Lower leg skin (tissue), 4 donors: ENCODE measurements at places on chromosomes 5 and 9.

DNA sequence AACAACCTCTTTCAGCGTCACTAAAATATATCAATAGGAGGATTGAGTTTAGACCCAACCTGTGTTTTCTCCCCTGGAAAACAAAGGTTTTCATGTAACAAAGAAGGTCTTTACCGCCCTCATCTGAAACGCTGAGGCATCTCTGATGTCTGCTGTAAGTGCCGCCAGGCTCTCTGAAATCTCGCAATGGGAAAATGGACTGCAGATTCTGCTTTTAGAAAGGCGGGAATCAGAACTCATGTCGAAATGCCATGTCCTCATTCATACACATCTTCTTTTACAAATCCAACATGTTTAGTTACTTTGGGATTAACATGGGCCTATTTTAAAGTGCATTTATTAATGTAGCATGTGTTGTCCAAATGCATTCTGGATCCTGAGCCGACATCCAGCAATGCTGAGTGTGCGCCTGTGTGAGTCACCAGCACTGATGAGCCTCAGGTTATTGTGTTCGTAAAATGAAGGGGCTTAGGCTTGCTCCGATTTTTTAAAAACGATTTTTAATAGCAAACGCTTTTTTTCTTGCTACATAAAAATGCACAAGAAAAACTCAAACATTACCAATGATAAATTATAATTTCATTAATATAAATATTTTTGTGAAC, 51.9 kb upstream of the PLEKHG4B start:
- no peak for DNase-seq

GRCh38 chr9:35667939-35668338, 2.9 kb upstream of the ARHGEF39 start:
- no peak for DNase-seq

DNA sequence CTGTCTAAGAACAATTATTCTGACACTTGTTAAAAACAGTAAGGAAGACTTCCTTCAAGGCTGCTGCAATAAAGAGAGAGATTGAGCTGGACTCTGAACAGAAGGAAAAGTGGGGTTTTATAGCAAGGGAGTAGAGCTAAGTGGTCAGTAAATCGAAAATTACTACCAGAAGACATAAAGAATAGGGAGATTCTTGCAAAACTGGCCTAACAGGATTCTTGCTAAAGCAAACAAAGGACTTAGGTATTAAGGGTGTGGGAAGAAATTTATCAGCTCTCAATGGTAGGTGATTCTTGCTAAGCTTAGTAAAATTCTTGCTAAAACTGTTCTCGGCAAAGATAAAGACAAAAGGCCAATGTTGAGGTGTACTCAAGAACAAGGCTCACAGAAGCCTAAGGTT, 300.5 kb downstream of the SLCO4C1 start:
- DNase-seq = no peak

DNA sequence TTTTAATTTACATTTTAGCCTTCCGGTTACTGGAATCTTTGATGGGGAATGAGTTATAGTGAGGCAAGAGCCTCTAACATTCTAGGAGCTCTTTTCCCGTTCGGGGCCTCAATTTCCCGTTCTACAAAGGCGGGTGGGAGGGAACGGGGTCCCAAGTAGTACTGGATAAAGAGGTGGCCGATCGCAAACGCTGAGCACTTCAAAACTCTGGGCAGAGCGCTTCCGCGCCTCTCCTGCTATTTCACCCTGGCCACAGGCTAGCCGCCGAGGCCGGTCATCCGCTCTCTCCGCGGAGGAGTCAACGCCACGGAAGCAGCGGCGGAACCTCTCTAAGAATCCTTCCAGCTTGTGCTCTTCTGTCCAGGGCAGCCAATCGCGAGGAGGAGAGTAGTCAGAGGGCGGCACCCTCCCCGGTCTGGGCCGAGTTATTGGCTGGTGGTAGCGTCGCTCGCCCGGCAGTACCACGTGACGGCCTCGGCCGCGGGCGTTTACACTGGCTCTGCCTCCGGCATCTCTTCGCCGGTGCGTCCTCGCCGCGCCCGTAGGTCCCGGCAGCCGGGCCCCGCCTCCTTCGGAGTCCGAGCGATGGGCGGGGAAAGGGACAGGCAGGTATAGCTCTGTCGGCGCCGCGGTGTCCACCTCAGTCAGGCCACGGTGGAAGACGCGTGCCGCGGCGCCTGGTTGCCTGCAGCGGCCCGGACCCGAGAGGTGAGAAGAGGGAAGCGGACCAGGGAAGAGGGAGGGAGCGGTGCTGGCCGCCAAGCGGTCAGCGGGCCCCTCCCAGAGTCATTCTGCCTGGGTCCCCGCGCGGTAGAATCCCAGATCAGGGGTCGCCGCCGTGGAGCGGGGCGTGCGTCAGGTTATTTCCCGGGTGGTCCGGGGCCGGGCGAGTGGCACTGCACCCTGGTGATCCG, at the start of gene SLC26A2:
TSS of gene SLC26A2 (plus strand) at position 487 of the 914 bp plus-strand sequence. CDS start 16,895 bp downstream, outside the sequence.
- peak; percentile 99 for DNase-seq

- DNase-seq = peak; percentile 57
These were observed 2.1 kb downstream of the ARHGEF37 start for GRCh38 chr5:149583394-149583793.

DNA sequence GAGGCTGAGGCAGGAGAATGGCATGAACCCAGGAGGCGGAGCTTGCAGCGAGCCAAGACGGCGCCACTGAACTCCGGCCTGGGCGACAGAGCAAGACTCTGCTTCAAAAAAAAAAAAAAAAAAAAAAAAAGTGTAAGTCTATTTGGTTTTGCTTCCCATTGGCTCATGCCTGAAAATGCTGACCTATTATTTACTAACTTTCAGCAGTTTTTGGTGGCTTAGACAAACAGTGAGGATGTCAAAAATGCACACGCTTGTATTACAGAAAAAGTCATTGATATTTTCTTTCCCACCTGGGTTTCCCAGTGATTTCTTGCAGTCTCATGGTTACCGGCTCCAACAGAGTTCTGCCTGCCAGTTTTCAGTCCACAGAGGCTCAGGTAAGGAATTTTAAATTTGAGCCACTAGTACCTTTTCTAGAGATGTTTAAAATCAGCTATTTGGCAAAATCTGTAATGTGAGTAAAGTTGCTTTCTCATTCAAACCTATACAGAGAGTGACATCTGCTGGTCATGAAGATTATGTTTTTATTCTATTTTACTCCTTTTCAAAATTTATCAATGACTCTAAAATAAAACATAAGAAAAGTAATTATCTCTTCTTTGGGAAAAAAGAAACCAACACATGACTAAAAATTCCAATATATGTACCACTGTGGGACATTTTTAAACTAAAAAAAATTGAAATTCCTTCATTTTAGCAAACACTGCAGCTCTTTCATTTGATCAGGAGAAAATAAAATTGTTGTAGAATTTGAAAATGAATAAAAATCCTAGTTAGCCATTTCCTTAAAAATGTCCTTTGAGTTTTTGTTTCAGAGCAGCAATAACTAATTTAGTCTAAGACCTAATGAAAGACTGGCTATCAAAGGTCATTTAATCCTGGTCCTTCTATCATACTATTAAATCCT, 8.8 kb downstream of the FAM200C start:
- no peak for DNase-seq

- DNase-seq = no peak
These were observed 27.7 kb downstream of the PARP8 start for GRCh38 chr5:50694027-50694590.

- no peak for DNase-seq
These were observed 37.3 kb upstream of the PTPN3 start for GRCh38 chr9:109535365-109535764.

GRCh38 chr5:19923742-19924141, 64.3 kb downstream of the CDH18 start:
- no peak for DNase-seq

DNA sequence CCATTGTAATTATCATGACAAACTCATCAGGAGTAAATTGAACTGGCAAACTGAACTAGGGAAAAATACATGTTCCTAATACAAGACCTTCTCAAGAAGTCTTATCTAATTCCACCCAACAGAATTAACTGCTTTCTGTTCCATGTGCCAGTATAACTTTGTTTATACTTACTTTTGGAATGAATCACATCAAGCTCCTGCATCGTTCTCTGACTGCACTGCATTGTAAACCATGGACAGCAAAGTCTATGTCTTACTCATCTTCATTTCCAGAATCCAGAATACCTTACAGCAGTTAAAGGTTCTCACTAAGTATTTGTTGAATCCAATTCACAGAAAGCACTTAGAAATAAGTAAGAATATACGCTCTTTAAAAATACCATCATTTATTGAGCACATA, 102.8 kb downstream of the PLK2 start:
- DNase-seq = no peak

DNA sequence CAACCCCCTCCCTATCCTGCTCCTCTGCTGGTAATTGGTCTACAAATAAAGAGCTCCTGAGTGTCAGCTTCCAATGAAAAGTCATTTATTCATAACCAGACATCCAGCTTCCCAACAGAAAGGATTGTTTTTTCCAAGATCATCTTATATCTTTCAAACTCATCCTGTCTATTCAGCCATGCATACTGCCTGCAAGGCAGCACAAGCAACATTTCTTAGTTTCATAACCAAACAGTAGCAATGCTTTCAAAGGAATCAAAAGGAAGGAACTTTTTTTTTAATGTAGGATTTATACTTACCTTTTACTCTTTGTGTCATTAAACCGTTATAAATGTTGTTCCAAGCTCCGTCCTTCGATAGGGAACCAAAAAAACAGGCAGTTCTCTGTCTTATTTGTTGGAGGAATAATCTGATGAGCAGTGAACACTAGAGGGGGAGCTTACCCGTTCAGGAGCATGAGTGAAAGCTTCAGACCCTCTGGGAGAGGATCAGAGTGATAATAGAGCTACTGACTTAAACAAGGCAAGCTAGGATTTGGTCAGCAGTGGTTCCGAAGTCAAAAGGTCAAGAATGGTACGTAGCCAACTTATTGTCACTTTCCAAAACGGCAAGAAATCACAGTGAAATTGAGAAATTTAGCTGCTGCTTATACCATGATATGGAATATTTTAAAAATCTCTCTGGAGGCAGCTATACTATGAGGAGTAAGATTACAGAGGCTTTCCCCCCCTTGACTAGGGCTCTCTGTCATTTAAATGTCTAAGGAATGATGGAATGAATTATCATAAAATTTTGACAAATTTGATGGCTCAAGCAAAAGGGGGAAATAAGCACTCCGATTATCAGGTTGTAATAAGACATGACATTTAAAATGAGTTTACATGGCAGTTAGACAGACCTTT, 892.9 kb downstream of the NR2F1-AS1 start:
- DNase-seq = no peak

DNA sequence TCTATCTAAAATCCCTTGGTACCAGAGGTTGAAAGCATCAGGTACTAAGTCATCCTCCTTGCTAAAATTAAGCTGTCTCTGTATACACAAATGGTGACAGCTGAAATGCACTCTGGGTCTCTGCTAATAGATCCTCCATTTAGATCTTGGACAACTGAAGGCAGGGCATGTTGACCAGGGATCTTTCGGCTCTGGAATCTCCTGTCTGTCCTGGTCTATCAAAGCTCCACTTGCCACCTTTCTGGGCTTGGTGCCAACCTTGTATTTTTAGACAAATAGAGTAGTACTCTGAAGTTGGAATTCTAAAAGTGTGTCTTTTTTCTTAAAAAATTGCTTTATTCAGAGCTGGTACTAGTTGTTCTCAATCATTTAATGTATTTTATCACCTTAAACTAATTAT, 135.2 kb upstream of the HMHB1 start:
- no peak for DNase-seq

DNA sequence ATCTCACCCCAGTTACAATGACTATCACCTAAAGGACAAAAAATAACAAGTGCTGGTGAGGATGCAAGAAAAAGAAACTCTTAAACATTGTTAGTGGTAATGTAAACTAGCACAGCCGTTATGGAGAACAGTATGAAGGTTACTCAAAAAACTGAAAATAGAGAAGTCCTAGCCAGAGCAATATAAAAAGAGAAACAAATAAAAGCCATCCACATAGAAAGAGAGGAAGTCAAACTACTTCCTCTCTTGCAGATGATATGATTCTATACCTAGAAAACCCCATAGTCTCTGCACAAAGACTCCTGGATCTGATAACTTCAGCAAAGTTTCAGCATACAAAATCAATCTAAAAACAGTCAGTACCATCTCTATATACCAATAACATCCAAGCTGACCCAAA, 221.5 kb upstream of the FAM174A start:
- DNase-seq = no peak

- no peak for DNase-seq
These were observed 140.9 kb upstream of the TLX3 start for GRCh38 chr5:171168171-171168570.

DNA sequence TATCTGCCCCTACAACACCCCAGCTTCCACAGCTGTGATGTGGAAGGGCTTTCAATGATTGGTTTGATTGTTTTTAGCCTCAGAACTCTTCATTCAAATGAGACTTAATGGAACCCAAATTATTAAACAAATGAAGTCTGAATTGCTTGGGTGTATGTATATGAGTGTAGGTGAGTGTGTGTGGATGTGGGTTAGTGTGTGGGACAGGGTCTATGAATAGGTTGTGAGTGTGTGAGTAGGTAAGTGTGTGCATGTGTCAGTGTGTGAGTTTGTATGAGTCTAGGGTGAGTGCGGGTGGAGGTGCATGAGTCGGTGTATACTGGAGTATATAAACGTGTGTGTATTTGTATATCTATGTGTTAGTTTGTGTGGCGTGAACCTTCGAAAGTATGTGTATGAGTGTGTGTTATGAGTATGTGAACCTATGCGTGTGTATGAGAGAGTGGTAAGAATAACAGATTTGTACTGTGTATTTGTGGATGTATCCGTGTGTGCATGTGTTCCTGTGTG, 26.9 kb downstream of the COL15A1 start:
- no peak for DNase-seq

- DNase-seq = no peak
These were observed 238.0 kb downstream of the DMAC1 start for GRCh38 chr9:7561527-7562080.

DNA sequence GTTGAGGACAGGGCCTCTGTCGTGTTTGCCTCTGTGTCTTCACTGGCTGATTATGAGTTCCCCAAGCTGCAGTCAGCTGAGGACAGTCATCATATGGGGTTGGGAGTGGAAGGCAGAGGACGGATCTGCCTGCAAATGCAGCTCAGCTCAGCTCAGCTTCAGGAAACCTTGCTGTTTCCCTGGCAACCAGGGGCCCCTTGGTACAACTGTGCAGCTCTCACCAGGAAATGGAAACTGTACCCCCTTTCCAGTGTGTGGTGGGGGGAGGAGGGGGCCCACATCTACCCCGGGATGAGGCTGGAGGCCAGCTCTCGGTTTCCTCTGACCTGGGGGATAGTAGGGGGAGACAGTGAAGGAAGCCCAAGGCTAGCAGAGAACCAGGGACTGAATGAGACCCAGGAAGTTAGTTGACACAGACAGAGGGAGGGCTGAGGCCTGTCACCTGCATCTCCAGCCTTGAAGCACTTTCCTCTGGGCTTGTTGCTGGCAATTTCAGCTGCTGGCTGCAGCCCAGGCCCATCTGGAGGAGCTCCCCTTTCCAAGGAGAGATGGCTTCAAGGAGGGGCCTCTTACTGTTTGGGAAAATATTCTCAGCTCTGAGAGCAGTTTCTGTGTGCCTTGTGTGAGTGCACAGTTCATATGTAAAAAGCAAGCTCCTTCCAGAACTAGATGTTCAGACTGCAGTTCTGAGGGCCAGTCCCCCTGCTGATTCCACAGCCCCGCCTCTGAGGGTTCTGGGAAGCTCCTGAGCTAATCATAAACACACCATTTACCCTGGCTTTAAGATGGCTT, 6.9 kb downstream of the ANXA6 start:
- no peak for DNase-seq
